DND-41 (cell line): ENCODE measurements at places on chromosomes 1 and 21.

GRCh38 chr1:149945206-149945605 is 8.5 kb upstream of the MTMR11 start:
- no peak for DNase-seq

- DNase-seq = no peak
Measured at GRCh38 chr1:156193208-156193487, 756 bp upstream of the SLC25A44 start.

GRCh38 chr1:59013928-59014279 is 230.1 kb upstream of the JUN start:
- DNase-seq = no peak

DNA sequence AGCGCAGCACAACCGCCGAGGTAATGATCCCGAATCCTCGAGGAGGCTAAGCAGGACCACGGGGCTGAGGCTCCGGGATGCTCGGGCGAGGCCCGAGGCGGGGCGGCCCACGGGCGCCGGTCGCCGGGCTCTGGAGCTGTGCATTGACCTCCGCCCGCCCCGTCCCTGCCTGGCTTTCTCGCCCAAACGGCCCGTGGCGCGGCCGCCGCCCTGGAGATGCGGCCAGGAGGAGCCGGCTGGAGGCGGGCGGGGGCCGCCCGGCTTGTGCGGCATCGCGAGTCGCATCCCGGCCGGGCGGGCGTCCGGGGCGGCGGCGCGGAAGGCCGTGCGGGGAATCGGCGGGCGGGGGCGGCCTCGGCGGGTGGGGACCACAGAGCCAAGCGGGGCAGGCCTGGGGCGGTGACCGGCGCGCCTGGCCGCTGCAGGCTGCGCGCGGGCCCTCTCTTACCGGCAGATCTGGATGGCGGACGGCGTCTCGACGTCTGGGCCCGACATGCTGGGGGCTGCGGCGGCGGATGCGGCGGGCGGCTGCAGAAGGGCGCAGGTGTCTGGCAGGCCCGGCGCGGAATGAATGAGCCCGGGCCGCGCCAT is 663 bp downstream of the ACOT7 start:
- DNase-seq = no peak

- no peak for DNase-seq
Measured at GRCh38 chr21:35259457-35259856, 210.4 kb upstream of the RUNX1 start.

- DNase-seq = no peak
Measured at GRCh38 chr1:205301205-205301821, 20.2 kb downstream of the NUAK2 start.

DNA sequence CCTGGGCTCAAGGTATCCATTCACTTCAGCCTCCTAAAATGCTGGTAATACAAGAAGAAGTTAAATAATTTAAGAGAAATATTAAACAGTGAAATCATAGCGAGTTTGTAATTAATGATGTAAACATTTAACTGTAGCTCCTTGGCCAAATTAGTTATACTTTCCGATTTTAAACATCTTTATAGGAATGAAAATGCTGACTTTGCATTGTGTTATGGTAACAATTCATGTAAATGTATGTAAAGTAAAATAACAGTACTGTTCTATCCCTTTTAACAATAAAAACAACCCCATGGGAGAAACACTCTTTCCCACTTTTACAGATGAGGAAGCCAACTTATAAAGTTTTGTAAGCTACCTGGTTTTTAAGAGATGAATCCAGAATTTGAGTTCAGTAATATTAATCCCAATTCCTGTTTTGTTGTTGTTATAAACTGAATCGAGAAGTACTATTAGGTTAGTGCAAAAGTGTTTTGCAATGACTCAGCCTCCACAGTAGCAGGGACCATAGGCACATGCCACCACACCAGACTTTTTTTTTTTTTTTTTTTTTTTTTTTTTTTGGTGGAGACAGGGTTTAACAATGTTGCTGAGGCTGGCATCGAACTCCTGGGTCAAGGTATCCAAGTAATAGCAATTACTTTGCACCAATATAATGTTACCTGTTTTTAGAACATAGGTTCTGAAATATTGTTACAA is 1360.4 kb downstream of the BRINP3 start:
- DNase-seq = no peak

DNA sequence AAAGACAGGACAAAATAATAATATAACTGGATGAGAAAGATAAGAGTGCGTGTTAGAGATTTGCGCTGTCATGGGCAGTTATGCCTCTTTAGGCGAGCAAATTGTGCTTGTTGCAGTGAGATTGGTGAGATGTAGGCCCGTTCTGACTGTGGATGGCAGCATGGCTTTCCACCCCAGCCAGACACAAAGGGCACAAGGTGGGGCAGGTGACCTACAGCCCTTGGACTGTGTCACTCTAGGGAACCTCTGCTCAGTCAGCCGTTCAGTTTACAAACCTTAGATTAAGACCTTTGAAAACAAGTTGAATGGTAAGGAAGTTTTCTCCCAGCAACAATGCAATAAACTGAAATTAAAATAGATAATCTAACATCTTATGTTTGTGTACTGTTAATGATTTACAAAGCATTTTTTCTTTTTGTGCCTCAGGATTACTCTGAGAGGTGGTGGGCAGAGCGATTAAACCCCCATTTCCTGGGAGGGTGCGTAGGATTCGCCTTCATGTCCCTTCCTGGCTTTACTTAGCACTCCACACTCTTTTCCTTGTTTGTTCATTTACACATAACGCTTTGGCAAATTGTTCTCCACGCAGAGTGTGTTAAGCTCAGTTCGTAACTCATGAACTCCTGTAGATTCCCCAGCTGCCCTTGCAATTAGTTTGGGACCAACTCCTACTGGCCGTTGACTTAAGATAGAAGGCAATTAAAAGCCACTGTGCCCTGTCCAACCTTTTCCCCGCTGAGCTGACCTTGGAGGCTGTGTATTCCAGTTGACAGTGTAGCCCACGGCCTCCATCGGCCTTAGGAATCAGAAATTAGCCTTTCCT is 58.1 kb upstream of the IGSF5 start:
- DNase-seq = no peak

GRCh38 chr1:80293818-80294217 is 1287.3 kb upstream of the ADGRL4 start:
- no peak for DNase-seq

- no peak for DNase-seq
Measured at GRCh38 chr1:51669272-51669671, 52.4 kb downstream of the OSBPL9 start.

- no peak for DNase-seq
Measured at GRCh38 chr1:226731257-226731893, 7.7 kb downstream of the ITPKB start.

DNA sequence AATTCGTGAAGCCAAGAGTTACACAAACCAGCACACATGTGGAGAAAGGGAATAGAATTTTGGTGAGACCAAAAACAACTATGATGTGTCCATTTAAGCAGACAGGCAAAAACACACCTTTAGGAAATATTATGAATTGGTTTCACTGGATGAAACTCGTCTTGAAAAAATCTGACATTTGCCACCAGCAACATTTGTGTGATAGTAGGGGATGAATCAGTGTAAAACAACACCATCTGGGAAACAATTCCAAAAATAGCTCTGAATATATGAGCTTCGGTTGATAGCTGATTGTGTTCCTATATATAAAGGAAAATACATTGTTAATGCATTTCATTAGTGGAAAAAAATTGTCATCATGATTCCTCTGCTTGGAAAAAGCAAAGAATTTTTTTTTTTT is 327.8 kb downstream of the PAPPA2 start:
- DNase-seq = no peak

- no peak for DNase-seq
Measured at GRCh38 chr1:217681806-217682205, 50.7 kb downstream of the SPATA17 start.

DNA sequence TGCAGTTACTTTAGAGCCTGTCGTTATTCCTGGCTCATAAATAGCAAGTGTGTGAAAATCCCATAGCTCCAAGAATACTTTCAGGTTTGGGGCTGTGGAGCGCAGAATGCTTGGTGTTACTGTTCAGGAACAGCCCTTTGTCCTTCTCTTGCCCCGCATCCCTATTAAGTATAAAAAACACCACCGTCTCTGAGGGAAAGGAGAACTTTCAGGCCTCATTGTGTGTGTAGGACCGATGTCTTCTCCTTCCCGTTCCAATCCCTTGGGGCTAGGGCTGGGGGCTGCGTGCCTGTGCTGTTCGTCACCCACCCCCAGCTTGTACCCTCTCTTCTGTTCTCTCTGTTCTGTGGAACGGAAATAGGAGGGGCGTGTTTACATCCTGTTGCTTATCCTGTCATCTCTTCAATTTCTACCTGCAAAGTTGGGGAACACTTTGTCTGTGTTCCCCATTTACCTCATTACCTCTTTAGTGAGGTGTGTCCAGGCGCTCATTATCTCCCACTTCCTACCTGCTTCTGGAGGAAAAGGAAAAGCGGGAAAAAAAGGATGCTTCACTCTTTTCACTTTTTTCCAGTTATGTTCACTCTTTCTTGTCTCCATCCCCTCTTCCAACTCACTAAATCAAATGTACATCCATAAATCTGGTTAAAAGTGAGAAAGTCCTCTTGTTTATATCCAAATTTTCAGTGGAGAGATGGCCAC is 788 bp upstream of the TXNIP start:
- peak; percentile 82 for DNase-seq

GRCh38 chr1:100734676-100735075 is 15.1 kb downstream of the VCAM1 start:
- no peak for DNase-seq

- no peak for DNase-seq
Measured at GRCh38 chr1:19596065-19596713, 47.9 kb upstream of the NBL1 start.

GRCh38 chr1:188423073-188423472 is 1594.3 kb downstream of the PLA2G4A start:
- no peak for DNase-seq

- DNase-seq = peak; percentile 67
Measured at GRCh38 chr1:203675596-203676347, 49.1 kb downstream of the ATP2B4 start.

- no peak for DNase-seq
Measured at GRCh38 chr1:205171369-205171768, 40.1 kb downstream of the DSTYK start.

- peak; percentile 60 for DNase-seq
Measured at GRCh38 chr1:11749203-11749689, 12.7 kb upstream of the C1orf167 start.

DNA sequence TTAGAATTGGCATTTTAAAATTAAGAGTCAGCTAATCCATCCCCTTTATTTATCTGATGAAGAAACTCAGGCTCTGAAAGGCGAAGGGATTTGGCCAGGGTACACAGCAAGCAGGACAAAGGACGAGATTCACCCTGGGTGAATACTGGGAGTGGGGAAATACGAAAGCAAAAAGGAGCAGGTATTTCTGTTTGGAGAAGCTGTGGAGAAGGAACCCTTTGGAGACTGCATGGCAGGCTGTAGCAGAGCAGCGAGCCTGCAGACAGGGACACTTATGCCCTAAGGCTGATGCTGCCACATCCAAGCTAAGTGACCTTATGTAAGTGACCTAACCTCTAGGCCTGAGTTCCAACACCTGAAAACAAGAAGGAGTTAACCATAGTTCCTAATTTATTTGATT is 207.2 kb upstream of the C1orf87 start:
- no peak for DNase-seq

DNA sequence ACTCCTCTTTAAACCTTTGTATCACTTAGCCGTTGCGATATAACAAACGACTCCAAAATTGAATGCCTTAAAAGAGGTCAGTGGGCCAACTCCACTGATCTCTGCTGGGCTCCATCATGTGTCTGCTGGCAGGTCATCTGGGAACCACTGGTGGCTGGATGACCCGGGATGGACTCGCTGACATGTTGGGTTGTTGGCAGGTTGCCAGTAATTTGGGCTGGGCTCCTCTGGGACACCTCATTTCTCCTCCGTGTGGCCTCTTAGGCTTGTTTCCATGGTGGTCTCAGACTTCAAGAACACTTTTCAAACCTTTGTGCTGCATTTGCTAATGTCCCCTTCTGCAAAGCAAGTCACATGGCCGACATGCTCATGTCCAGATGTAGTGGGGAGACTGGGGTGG is 139.3 kb upstream of the POU3F1 start:
- DNase-seq = no peak

GRCh38 chr1:214455479-214455878 is 95.9 kb downstream of the PTPN14 start:
- DNase-seq = no peak

DNA sequence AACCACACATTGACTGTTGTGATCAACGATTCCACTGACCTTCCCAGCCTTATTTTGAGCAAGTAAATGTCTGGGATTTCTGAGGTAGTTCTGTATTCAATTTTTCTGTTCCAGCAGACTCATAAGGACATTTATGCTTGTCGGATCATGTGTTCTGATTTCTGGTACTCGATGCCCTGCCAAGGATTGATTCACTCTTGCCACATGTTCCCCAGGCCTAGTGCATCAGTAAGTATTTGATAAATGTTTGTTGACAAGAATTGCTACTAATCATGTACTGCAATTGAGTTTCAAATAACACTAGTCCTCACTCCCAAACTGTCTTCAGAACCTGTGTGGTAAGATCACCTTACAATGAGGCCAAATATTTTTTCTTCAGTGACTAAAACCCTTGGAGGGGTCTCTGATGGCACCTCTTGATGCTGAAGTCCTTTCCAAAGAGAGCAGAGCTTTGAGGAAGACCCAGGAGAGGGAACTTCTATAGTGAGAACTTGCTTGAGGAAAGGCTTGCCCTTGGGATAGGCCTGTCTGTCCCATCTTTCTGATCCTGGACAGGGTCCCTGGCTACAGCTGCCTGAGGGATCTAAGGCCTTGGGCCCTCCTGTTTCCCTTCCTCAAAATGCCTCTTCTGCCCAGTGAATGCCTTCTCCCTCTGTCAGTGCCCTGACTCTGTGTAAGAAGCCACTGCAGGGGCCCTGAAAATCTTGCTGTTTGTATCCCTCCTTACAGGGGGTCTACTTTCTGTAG is 115.8 kb upstream of the FAM78B start:
- no peak for DNase-seq

DNA sequence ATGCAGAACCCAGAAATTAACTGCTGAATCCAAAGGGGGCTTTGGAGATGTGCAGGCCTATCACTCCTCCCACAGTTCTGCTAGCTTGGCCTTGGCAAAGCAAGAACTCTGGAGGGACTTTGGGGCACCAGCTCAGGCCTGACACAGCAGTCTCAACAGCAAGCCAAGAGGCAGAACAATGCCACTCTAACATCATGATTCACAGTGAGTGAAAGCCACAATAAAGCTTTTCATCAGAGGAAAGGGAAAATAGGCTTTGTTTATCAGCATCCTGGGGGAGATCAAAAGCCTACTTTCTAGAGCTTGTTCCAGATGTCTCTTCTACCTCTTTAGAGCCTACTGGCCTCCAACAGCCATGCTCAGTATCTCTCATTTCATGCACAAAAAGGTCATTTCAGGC is 283.4 kb downstream of the KCNH1 start:
- peak; percentile 16 for DNase-seq

- peak; percentile 52 for DNase-seq
Measured at GRCh38 chr21:42983103-42983502, 8.7 kb downstream of the PKNOX1 start.
